Activated T-helper 1 cell treated with anti-CD3 and anti-CD28 coated beads, Interleukin-2, amount 50 U/mL, for 16 hours (primary cell): ENCODE measurements at places on chromosomes 16 and 17.

DNA sequence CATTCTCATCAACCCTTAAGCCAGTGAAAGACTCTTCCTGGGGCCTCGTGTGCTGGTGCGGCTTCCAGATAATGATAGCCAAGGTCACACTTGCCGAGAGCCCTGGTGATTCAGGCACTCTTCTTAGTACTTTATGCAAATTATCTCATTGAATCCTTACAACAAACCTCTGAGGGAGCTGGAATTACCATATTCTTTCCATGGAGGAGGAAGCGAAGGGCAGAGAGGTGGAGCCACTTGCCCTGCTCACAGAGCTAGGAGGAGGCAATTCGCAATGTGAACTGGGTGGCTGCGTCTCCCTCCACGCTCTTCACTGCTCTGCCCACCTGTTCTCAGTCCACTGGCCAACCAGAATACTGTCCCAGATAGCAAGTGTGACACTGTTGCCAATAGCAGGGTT is 409.7 kb downstream of the SNX29 start:
- no peak for DNase-seq

GRCh38 chr16:11015076-11015475 is 70.7 kb downstream of the CLEC16A start:
- no peak for DNase-seq

DNA sequence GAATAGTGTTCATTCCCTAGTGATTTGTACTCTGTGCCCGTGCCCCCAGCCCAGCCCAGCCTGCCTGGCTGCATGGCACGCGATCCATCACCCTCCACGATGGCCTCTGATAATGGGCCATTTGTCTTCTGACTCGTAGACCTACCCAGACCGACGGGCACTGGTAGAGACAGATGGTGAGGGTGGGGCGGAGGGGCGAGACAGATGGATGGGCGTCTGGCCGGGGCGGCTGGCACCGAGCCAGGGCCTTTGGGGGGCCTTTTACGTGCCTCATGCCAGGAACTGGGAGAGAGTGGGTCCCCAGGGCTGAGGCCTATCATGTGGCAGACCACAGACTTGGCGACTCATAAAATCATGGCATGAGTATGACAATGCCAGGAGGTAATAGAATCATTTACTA is 25.4 kb downstream of the CRHR1 start:
- DNase-seq = no peak

- no peak for DNase-seq
Measured at GRCh38 chr16:56145369-56145768, 45.9 kb upstream of the GNAO1 start.

DNA sequence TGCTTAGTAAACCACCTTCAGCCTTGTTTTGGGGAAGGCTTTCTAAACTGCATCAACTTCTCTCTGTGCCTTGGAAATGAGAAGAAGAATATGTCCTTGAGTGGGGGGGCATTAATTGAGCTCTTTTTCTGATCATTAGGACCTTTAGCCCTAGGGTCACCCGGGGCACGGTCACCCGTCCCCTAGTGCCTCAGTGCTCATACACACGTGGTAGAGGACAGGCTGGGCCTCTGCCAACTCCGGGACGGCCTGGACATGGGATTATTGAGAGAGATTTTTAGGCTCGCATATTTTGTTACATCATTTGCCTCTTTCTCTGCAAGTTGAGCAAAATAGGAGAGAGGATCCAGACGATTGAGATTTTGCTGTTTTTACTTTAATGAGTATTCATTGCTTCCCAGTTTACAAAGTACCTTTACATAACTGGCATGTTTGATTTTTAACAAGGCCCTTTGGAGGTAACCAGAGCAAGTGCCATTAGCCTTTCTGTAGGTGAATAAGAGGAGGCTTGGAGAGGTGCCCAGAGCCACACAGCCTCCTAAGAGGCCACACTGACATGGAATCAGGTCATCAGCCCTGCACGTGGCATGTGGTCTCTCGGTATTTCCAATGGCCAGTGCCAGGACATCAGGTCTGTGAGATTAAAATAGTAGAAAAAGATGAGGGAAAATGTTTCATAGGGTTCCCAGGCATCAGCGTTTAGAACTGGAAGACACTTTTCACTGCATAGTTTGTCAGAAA is 11.1 kb downstream of the PMM2 start:
- no peak for DNase-seq

- DNase-seq = no peak
Measured at GRCh38 chr16:85539629-85540291, 73.4 kb upstream of the GSE1 start.

DNA sequence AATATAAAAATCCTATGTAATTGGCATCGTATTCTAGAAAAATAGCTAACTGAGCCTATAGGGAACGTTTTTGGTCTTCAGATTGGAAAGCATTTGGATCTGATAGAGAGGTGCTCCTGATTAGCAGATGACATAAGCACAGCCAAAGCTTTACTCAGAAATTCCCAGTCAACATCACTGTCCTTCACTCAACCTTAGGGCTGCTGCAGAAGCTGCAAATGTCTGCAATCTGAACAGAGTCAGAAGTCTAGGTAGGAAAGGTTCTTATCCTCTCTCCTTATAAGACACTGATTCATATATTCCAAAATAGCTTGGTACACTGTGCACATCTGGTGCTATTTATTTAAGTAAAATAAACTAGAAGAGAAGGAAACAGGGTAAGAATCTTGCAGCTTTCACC is 19.2 kb downstream of the STRADA start:
- DNase-seq = no peak

DNA sequence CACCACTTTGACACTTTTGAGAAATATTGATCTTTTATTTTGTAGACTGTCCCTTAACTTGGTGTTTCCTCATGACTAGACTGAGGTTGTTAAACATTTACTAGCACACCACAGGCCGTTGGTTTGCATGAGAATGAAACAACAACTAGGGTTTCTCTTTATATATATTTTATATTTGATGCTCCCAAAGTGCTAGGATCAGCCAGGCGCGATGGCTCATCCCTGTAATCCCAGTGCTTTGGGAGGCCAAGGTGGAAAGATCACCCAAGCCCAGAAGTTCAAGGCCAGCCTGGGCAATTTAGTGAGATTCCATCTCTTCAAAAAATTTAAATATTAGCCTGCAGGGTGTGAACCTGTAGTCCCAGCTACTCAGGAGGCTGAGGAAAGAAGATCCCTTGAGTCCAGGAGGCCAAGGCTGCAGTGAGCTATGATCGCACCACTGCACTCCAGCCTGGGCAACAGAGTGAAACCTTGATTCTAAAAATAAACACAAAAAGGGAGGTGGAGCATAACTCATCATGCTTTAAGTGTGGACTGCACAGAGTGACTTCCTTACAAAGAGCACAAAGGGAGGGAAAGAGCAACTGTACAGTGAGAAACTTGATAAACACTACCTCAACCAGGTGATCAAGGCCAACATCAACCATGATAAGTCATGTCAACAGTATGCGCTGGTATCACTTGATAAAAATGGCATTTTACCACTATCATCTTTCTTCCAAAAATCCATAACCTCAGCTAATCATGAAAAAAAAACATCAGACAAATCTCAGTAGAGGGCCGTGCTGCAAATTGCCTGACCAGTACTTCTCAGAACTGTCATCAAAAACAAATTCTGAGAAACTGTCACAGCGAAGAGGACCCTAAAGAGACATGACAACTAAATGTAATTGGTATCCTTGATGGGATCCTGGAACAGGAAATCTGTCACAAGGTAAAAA is 72.8 kb upstream of the ATF7IP2 start:
- no peak for DNase-seq

DNA sequence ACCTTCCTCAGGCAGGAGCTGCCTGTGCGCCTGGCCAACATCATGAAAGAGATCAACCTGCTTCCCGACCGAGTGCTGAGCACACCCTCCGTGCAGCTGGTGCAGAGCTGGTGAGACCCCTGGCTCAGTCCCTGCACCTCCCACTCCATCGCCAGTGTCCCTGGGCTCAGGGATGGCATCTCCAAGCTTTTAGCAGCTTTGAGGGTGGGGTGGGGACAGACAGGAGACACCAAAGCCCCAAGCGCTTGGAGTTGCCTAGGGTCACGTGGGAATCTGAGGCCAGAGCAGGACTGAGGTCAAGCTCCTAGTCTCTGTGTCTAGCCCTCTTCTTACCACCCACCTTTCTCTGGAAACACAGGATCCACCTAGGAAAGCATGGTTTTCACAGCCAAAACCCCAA is 2.3 kb downstream of the PDK2 start:
- no peak for DNase-seq

GRCh38 chr16:7887316-7887715 is 554.7 kb downstream of the RBFOX1 start:
- DNase-seq = no peak

DNA sequence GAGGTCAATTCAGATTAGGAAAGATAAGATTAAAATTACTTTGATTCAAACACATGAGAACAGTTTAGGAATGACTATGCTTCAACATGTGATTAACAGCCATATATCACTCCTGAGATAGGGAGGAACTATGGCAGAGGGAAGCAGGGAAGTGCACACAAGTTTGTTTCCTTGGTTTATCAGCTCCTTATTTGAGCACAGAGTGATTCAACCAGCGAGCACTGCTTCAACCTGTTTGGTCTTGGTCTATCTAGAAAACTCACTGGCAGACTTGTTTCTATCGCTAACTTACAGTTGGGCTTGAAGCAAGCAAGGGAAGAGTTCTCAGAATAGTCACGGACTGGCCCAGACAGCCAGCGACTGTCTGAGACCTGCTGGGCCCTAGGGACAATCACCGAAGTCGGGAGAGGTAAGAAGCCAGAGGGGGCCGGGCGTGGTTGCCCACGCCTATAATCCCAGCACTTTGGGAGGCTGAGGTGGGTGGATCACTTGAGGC is 23.5 kb downstream of the TUBG1 start:
- no peak for DNase-seq

DNA sequence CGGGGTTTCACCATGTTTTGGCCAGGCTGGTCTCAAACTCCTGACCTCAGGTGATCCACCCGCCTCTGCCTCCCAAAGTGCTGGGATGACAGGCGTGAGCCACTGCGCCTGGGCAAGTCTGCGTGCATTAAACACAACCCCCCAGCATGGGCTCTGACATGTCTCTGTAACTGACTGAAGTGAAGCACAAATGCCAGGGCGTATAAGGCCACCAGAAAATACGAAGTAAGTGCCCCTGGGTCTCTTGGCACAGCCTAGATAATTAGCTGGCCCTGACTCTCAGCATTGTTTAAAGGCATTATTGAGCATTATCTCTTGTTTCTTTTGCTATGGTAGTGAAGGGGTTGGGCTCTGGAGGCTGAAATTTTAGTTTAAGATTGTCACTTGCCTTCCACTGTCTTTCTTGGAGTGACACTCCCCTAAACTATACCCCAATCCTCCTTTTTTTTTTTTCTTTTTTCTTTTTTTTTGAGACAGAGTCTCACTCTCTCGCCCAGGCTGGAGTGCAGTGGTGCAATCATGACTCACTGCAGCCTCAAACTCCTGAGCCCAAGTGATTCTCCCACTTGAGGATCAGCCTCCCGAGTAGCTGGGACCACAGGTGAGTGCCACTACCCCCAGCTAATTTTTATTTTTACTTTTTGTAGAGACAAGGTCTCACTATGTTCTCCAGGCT is 8.2 kb upstream of the SEC14L1 start:
- DNase-seq = no peak

- DNase-seq = no peak
Measured at GRCh38 chr16:19520861-19521331, 1.0 kb downstream of the GDE1 start.

DNA sequence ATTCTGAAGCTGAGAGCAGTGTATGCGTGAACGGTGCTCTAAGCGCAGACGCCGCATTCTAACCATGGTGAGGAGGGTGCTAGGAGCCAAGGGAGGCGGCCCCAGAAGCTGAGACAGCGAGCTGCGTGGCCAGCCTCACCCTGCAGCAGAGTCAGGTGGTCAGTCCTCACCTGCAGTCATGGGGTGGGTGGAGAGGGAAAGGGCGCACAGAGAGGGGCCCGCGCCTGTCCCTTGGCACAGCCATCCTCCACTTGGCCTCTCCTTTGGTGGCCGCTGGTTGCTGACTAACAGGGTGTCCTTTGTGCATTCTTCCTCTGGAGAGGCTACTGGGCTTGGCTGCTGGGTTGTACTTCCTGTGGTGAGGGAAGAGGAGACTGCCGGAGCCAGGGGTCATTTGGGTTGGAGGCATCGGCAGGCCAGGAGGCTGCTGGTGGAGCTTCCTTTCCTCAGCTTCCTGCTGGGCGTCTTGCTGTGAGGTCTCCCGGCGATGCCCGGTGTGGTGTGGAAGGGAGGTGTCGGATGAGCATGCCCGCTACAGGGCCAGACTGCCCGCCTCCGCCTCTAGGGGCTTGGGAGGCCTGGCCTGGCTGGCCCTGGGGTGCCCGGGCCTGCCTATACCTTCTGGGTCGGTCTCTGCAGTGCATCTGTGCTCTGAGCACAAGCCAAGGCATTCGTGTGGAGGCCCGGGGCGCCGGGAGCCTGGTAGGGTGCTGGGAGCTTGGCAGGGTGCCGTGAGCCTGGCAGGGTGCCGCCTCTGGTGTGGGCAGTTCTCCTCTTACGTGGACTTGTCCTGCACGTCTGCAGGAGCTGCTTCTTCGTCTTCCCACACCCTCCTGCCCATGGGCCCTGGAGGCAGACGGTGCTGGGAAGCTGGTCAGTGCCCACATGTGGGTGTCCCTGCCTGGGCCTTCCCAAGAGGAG is 17.4 kb downstream of the RNF213 start:
- no peak for DNase-seq

DNA sequence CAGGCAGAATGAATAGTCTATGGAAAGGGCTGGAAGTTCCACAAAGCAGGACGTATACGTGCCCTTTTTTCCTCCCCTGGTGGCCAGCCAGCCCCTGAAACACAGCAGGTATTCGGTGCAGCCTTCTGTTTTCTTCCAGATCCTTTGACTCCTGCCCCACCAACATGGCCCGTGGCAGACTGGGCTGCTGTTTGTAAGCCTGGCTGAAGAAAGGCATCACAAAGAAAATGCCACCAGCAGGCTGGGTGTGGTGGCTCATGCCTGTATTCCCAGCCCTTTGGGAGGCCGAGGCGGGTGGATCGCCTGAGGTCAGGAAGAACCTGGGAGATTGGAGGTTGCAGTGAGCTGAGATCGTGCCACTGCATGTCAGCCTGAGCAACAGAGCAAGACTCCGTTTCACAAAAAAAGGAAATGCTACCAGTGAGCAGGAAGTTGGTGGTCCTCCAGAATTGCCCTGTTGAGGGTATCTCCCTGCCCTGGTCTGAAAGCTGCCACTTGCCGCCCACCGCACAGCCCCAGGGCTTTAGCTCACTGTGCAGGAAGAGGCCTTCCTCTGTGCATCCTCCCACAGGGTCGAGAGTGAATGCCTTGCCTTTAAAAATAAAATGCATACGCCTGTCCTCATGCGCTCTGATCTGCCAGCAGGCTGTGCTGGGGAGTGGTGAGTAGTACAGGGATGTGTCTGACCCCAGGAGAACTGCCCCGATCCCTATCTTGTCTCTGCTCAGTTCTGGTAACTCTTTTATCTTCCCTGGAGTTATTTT is 587.7 kb downstream of the MAF start:
- no peak for DNase-seq
